ENCODE measurements at places on chromosomes 16 and 17.

DNA sequence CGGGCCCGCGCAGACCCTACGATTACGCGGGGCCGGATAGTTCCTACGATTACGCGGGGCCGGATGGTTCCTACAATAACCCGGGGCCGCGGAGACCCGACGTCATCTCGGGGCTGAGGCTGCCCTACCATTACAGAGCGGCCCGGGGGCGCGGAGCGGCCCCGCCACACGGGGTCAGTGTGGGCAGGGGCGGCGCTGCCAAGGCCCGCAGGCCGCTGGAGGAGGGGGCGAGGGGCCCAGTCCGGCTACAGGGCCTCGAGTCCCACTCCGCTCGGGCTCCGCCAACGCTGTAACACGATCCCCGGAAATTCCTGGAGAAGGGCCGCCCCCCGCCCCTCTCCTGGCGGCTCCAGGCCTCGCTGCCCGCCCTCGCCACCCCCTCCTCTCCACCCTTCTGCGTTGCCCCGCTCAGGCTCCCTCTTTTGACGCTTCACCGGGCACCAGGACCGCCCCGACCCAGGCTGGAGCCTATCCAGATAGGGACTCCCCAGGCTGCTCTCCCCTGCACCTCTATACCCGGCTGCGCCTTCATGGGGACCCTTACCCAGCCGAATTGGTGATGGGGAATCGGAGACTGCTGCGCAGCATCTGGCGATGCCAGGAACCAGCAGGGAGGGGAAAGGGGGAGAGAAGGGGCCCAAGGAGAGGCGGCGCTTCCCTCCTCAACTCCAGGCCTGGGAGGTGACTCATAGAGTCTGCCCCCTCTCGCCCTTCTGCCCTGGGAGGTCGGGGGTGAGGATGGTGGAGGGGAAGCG is at the start of gene RAB34:
RAB34 (minus strand) TSS at position 291 of the 755 bp plus-strand sequence. CDS start 602 bp downstream, outside the sequence.
- DNase-seq = peak; percentile 43

DNA sequence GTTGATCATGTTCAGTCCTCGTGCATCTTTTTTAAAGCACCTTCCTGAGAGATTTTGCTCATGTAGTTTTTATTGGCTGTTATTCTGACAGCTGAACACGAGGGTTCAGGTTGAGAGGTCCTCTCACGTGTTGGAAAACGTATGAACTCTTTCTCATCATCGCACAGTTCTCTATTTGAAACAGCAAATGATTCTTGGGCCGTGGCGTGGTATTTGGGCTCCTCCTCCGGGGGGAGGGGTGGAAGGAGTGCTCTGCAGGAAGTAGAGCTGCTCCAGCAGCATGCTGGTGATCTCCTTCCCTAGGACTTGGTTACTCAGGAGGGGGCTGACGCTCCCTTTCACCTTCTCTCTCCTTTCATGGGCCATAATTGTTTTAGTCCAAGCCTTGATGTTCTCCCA is 70.4 kb downstream of the KSR1 start:
- peak; percentile 75 for DNase-seq

- DNase-seq = no peak
Observed at GRCh38 chr16:74461826-74462225, 40.5 kb upstream of the CLEC18B start.

DNA sequence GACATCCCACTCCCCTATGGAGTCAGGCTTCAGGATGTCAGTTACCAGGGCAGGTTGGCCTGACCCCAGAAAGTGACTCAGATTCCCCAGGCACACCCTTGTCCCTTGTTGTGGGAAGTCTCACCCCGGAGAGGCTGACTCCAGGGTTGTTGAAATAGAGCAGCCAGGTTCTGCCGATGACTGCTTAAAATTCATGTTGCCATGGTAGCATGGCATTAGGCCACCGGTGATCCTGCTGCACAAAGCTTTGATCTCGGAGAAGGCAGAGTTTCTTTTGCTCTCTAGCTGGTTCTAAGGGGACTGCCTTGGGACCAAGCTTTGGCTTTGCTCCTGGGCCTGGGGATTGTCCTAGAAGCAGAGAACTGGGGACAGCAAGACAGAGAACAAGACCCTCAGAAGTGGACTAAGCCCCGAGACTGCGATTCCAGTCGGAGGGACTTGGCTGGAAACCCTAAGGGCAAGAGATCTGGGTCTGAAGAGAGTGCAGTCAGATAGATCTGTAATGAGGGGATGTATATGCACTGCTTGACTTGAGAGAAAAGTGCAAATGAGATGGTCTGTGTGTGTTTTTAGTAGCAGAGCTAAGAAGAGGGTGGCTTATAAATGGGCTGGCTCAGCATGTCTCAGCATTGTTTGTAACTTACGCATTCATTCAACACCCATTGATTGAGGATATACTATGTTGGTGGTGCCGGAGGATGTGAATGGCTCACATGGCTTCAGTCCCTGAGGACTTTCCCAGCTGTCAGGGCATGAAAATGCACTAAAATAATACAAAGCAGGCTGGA is 106.9 kb downstream of the RGS9 start:
- no peak for DNase-seq

GRCh38 chr17:68829211-68829610 is 126.0 kb downstream of the ABCA8 start:
- peak; percentile 43 for DNase-seq

DNA sequence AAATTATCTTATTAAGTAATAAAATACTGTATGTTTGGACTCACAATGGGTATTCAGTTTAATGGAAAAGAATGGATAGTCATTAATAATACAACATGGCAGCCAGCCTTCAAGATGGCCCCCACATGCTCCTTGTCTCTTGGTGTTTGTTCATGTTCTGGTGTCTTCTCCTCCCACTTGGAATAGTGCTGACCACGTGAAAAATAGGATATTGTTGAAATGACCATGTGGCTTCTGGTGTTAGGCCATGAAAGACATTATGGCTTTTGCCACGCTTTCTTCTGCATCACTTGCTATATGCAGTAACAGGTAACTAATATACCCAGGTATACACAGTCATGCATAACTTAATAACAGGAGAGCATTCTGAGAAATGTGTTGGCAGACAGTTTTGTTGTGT is 341.0 kb downstream of the KCNJ2 start:
- DNase-seq = no peak

- peak; percentile 11 for DNase-seq
Observed at GRCh38 chr17:9768381-9768934, 22.9 kb downstream of the DHRS7C start.

DNA sequence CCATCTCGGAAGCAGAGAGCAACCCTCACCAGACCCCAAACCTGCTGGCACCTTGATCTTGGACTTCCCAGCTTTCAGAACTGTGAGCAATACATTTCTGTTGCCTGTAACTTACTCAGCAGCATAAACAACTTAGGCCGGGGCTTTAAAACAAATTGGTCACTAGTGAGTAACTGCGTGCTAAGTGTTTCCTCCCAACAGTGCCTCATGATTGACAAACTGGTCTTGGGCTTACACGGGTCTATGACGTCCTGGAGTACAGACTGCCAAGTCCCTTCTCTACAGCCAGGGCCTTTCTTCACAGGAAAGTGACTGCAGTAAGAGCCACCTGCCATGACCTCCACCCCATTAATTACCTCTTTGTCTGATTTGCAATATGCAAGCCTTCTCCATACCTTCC is 136.7 kb downstream of the XYLT1 start:
- DNase-seq = peak; percentile 82

DNA sequence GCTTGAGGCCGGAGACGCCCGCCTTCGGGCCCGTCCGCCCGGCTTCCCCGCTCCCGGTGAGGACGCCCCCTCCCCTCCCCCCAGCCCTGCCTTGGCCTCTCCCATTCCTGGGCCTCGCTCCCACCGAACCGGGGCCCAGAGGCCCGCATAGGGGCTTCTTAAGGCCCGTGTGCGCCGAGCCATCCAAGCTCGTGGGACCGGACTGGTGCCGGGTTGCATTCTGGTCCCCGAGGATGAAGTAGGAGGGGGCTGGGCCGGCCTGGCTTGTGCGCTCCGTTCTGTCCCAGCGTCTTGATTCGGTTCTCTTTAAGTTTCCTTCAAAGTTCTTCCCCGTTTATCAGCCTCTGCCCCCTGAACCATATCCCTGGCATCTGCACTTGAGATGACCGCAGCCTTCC is 488 bp downstream of the SENP3 start:
- no peak for DNase-seq

DNA sequence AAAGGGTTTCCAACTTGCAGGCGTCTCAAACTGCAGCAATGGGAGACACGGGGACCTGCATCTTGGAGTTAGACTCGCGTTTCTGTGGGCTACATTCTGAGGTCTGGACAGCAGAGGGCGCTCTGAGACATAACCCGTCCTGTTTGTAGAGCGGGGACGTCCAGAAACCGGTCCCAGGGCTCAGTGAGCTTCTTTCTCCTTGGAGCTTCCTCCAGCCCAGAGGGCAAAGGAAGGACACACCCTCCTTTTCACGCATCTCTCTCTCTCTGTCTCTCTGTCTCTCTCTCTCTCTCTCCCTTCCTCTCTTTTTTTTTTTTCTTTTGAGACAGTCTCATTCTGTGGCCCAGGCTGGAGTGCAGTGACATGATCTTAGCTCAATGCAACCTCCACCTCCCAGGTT is 19.8 kb downstream of the COX4I1 start:
- DNase-seq = peak; percentile 86

- DNase-seq = no peak
Observed at GRCh38 chr16:743794-744500, 3.1 kb upstream of the CIAO3 start.

- DNase-seq = no peak
Observed at GRCh38 chr17:1000597-1001461, 3.9 kb downstream of the TIMM22 start.
